ENCODE measurements at places on chromosomes 7 and 10.

- peak; percentile 5 for DNase-seq
Observed at GRCh38 chr10:16891375-16892313, 74.4 kb upstream of the RSU1 start.

DNA sequence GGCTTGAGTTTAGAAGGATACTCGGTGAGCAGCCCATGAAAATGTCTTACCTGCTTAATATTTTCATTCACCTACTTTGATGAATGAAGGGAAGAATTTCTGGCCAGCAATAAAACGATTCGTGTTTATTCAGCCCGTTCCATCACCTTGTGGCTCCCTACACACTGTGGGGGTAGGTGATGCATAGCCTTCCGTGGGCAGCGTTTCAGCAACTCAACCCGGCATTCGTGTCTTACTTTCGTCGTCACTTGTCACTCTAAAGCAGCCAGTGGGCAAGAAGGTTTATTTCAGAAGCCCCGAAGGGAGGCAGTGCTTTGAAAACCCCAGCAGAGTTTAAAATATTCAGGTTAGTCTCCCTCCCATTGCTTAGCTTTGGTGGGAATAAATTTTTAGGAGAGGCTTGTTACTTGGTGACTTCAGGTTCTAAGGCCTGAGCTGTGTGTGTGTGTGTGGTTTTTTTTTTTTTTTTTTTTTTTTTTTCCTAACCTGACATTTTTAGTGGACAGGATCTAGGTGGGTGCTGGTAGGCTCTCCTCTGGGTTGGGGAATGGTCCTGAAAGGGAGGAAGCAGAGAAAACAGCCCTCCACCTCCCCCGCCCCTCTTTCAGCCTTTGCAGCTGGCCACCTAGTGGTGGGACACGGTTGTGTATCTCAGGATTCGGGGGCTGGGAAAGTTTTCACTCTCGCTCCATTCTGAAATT, 1.8 kb downstream of the GRK5 start:
- peak; percentile 7 for DNase-seq

GRCh38 chr7:27952456-27953285, 212.7 kb downstream of the TAX1BP1 start:
- no peak for DNase-seq

GRCh38 chr7:5488286-5488878, 64.7 kb upstream of the TNRC18 start:
- no peak for DNase-seq

DNA sequence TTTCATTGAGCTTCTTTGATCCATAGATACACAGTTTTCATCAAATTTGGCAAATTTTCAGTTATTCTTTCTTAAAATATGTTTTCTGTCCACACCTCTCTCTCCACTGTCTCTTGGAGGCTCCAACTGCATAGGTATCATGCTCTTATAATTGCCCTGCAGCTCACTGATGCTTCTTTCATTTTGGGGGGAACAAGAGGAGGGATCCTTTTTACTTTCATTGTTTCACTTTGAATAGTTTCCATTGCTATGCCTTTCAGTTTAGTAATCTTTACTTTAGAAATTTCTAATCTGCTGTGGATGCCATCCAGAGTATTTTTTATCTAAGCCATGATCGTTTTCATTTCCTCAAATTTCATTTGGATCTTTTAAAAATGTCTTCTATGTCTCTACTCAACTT, 32.9 kb downstream of the KBTBD2 start:
- DNase-seq: no peak

DNA sequence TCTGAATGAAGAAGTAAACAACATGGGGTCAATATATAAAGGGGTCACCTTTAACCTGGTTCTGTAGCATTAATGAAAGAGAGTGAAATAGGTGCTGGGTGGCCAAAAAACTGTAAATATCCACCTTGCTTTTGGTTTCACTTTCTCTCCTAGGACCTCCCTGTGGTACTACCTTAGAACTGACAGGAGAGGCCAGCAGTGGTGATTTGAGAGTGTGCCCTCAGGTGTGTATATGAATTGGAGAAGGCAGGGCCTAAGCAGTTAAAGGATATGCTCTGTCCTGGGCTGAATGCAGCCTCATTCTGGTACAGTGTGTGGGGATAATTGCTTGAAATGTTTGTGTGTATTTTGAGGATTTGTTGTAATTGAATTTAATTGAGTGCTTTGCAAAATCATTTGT, 62.0 kb downstream of the BBS9 start:
- DNase-seq: no peak

- DNase-seq: no peak
Observed at GRCh38 chr10:35331894-35332640, 4.2 kb upstream of the CCNY start.

- DNase-seq: no peak
Observed at GRCh38 chr10:35379226-35380137, 43.2 kb downstream of the CCNY start.

GRCh38 chr7:152107945-152108344, 82.5 kb downstream of the GALNT11 start:
- no peak for DNase-seq

DNA sequence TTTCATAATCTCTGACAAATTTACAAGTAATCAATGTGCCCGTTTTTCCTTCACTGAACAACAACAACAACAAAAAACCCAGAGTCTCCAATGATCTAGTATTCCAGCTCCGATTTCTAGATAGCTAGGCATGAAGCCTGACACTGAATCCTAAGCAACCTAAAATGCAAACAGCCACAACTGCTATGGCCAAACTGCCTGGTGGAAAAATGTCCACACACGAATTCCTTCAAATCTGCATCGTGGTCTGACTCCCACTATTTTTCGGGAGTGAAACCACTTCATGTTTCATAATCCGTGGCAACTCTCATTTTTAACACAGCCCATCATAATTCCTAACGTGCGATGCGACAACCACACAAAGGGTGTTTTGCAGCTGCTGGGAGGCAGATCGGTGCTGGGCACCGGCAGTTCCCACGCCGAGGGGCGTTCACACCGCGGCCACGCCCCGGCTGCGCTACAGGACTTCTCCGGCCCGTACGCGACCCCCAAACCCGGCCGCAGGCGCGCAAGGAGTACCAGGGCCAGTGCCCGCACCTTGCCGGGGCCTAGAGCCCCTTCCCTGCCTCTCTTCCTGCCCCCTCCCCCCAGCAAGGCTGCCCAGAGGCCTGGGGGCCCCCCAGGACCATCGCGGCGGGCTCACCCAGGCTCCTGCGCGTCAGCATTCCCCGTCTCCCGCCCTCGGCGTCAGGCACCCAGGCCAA, 814 bp downstream of the RUFY2 start:
- no peak for DNase-seq

DNA sequence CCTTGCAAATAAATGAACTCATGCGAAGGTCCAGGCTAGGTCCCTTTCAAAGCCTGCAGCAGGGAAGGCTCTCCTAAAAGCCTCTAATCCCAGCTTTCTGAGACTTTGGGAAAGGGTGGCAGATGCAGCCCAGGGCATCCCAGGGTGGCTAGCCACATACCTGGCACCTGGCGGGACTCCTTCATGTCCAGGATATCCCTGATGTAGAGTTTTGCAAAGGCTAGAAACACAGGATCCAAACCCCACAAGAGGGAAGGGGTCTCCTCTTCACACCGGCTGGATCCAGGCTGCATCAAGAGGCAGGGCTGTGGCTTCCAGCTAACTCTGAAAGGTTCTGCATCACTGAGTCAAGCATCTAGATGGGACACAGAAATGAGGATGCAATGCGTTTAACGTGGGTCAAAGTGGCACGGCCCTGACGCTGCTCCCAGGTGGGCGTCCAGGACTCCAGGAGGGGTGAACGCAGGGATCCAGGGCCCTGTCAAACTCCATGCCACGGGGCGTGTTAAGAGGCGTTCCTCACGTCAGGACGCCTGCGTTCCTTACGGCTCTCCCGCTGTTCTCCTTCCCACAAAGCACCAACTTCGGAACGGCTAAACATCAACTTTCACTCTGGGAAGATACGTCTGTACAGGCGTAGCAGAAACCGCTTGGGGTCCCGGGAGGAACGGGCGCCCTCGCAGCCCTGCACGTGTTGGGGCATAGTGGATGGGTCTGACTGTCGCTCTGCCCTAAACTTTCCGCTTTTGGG, 507 bp downstream of the STN1 start:
- DNase-seq: no peak

DNA sequence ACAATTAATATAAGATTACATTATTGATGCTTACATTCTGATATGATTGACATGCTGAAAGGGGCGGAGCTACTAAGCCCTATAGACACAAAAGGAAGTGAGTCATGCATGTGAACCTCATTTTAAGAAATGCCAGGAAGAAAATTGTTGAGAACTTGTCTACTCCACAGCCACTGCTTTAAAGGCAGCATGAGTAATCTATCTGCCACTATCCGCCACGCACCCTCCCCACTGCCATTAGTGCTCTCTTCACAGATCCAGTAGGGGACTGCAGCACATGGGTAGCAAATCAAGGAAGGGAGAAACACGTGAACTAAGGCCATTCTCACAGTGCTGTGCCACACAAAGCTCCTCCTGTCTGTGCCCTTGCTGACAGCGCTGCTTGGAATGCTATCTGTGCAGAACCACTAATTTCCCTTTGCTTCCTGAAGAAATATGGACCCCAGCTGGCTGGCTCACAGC, 524.8 kb downstream of the GRM8 start:
- DNase-seq: no peak

GRCh38 chr7:88322151-88322550, 15.5 kb upstream of the STEAP4 start:
- no peak for DNase-seq

DNA sequence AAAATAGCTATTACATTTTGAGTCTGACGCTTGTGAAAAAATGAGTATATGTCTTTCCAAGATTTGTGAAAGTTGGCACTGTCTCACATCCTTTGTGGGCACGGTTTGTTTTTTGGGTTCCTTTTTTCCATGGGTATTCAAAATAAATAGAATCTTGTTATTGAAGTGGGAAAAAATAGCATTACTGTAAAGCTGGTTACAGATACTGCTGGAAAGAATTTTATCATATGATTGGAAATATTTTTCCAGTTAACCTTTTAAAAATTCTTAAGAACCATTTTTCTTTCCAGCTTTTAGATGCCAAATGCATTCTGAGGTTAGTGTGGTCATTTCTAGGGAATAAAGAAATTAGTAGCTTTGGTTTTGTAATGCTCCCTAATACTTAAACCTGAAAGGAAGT, 11.4 kb downstream of the NET1 start:
- no peak for DNase-seq

GRCh38 chr7:29146057-29146706, at the start of gene CPVL:
CPVL (minus strand) TSS chr7:29146537; CDS start chr7:29121061, 25,476 bp downstream.
- no peak for DNase-seq

GRCh38 chr10:113305871-113306270, 247.0 kb upstream of the HABP2 start:
- no peak for DNase-seq

- no peak for DNase-seq
Observed at GRCh38 chr10:110013630-110014293, 6.0 kb downstream of the ADD3 start.

GRCh38 chr10:114121031-114121430, 53.0 kb downstream of the CCDC186 start:
- DNase-seq: no peak

GRCh38 chr7:87151729-87152111, 533 bp upstream of the DMTF1 start:
- DNase-seq: no peak

DNA sequence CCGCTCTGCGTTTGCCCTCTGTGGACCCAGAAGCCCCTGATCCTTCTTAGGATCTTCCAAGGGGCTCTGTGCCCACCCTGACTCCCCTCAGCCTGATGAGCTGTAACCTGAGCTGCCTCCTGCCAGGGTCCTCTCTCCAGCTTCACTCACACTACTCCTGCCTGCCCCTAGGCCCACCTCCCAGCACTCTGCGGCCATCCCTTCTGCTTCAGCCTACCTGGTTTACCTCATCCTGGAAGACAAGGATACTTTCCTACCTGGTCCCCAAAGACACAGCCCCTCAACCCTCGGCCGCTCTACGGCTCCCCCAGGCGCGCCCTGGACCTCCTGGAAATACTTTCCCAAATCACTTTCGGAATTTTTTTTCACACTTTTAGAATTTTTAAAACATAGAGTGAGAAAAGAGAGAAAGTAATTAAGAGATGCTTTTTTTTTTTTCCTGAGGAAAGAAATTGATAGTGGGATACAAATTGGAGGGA, 6.4 kb upstream of the ZNF862 start:
- no peak for DNase-seq

GRCh38 chr10:101121654-101122031, 9.5 kb upstream of the TLX1 start:
- DNase-seq: no peak

GRCh38 chr7:37208528-37208927, 240.1 kb downstream of the ELMO1 start:
- peak; percentile 9 for DNase-seq

GRCh38 chr7:133470-133869, 58.9 kb upstream of the FAM20C start:
- no peak for DNase-seq

DNA sequence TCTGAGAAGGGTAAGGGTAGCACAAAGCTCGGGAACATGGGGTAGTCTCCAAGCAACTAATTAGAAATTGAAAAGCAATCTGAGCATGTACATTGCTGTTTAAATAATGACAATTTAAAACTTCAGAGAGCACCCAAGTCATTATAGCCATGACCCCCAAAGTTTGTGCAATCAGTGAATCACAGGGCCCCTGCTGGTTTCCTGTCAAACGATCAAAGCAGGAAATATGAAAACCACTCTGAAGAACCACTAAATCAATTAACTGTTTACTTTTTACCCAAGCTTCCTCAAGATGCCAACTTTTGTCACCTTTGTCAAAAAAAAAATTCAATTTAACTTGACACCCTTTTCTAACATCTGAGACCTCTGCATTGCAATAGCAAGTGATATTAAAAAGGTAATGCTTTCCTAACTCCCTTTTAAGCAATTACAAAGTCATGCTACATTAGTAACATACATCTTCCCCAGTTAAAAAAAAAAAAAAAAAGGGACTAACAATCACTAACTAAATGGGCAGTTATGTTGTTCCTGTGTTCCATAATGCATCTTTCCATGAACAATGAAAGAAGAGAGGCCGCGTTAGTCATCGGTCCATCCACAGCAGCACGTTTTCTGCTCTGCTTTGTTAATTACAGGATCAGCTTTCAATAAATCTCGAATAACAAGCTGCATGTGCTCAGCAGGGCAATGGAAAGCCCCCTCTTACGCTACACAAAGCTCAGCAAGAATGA, 80.6 kb downstream of the ETV1 start:
- DNase-seq: no peak

DNA sequence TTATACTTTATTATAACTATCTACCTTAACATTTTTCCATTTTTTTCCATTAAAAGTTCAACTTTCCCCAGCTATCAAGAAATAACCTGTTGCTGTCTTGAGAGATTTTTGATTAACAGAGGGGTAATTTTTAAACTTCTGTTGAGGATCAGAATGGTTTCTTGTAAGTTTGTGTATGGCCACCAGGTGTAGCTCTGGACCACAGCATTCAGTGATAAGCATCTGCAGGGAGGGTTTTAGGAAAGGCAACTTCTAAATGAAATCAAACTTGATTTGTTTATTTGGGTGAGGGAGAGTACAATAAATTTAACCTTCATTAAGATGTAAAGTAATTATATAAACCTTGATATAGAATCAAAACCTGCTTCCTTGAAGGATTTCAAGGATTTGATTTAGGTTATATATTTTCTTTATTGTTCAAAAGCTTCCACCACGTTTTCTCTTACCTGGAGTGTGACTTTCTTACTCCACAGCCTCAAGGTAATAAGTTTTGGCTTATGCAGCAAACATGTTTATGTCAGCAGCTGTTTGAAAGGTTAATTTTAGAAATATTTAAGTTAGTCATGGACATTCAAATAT, 153.3 kb downstream of the STK31 start:
- no peak for DNase-seq
